Choroid plexus epithelial cell (primary cell): ENCODE measurements at places on chromosomes 4 and X.

GRCh38 chr4:114874321-114874720, 239.1 kb downstream of the NDST4 start:
- DNase-seq = no peak

GRCh38 chrX:152926923-152927322, 29.1 kb downstream of the ZNF185 start:
- DNase-seq = no peak

DNA sequence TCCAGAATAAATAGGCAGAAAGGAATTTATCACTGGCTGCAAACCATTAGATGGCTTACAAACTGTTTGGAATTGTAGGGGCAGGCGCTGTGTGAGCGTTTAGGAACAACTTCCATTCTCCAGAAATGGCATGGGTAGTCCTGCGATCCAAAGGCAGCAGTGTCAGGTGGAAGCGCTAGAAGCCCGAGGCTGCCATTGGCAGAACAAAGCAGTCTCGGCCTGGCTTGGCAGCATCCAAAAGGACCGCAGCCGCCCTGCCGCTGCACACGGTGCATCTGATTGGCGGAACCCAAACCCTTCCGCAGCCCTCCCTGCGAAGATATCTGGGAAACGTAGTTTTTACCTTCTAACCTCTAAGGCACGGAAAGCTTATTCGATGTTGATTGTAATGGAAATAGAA, 23.6 kb upstream of the YTHDC1 start:
- peak; percentile 83 for DNase-seq

GRCh38 chr4:93983140-93983539, 154.6 kb downstream of the ATOH1 start:
- no peak for DNase-seq

DNA sequence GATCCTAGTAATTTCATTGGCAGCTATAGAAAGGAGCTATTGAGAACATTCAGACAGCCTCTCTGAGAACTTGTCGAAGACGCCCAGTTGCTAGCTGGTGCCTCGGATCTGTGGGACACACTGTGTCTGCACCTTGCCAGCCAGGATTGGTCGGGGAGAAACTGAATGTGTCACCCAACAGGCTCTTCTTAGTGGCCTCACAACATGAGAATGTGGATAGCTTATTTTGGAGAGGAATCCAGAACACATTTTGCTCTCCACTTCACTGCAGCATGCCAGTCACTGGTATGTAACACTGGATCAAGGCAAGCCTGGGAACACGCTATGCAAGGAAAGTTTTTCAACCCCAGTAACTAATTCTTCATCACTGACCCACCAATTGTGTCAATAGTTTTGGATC, 89.5 kb upstream of the TRPC3 start:
- DNase-seq = no peak

GRCh38 chrX:1481636-1482529, 29.2 kb upstream of the ASMTL start:
- peak; percentile 97 for DNase-seq

DNA sequence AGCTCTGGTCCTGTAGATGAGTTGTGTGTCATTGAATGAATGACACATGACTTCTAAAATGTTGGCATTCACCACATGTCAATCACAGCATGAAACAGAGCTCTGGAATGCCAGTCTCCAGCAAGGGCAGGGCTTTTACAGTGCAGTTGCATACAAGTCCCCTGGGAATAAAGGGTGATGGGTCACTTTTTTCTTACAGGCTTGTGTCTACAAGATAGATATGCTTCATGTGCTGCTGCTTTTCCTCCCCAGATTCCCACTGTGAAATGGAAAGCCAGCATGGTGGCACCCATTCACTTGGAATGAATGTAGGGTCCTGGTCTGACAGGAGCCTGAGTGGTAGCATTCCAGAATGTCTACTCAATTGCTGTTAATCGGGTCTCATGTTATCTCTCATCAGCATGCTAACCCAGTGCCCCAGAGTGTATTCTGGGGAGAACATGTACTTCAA, 159.1 kb upstream of the KIT start:
- peak; percentile 59 for DNase-seq

- peak; percentile 28 for DNase-seq
Measured at GRCh38 chr4:151315212-151315886, 10.1 kb downstream of the SH3D19 start.

DNA sequence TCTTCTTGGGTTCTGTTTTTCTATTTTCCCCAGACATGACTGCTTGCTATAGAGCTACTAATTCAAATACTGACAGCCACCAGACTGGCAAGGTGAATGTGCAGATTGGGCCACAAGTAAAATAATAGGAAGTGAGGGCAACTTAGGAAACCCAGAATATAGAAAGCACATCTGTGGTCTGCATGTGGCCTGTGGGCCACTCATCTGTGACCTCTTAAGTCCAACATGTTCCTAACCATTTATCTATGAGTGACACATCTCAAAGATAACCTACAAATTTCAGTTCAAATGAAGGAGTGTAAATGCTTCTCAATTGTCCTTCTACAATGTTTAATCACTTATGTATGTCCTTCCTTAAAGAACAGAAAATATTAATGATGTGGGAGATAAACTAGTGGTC, 128.9 kb downstream of the REELD1 start:
- DNase-seq = no peak

GRCh38 chrX:147573266-147573665, 338.5 kb upstream of the FMR1 start:
- DNase-seq = no peak

GRCh38 chr4:26299254-26299882, 21.4 kb upstream of the RBPJ start:
- DNase-seq = peak; percentile 23

DNA sequence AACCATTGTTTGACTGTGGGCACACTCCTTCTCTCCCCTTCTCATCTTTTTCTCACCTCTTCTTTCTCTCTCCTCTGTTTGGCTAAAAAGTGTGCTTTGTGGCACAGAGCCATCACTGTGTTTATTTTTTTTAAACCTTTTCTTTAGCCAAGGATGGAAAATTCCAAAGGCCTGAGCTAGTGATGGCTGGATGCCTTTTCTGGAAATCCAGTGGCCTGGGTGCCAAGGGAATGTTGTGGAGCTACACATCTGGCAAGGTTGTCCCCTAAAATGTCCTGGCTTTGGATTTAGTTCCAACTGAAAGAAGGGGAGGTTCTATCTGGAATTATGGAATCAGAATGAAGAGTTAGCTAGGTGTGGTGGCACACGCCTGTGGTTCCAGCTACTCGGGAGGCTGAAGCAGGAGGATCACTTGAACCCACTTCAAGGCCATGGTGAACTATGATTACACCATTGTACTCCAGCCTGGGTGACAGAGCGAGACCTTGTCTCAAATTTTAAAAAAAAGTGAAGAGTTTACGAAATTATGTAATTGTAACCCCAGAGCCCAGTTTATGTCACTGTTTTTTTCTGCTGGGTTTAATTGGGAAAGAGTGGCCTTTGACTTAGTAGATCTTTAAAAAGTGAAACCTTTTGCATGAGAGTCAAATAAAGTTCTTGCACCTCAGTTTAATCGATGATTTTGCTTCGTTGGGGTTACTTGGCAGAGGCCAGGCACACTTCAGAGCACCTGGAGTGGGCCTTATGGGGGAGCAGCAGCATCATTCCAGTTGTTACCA, 17.7 kb downstream of the DOCK11 start:
- DNase-seq = no peak

- no peak for DNase-seq
Measured at GRCh38 chr4:94351319-94351718, 8.7 kb upstream of the HPGDS start.

DNA sequence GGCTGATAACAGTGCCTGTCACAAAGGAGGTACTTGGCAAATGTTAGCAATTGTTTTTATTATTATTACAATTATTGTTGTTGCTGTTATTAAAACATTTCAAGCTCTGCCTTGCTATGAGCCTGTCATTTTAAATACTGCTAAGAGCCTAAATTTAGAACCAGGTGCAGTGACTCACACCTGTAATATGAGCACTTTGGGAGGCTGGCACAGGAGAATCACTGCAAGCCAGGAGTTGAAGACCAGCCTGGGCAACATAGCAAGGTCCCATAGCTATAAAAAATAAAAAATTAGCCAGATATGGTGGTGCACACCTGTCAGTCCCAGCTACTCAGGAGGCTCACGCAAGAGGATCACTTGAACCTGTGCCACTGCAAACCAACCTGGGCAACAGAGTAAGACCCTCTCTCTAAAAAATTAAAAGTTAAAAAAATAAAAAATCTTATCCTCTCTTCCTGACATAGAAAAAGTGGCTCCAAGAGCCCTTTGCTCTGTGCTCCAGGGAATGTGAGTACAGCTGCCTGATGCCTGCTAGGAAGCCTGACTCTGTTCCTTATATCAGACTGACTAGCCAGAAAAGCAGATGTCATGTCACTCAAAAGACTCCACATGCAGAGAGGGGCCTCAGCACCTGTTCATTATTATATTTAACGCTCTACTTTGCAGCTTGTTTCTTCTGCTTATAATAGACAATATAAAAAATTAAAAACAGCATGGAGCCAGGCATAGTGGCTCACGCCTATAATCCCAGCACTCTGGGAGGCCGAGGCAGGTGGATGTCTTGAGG, 234.0 kb downstream of the OPHN1 start:
- DNase-seq = no peak

GRCh38 chrX:25175743-25176142, 160.0 kb upstream of the ARX start:
- no peak for DNase-seq

DNA sequence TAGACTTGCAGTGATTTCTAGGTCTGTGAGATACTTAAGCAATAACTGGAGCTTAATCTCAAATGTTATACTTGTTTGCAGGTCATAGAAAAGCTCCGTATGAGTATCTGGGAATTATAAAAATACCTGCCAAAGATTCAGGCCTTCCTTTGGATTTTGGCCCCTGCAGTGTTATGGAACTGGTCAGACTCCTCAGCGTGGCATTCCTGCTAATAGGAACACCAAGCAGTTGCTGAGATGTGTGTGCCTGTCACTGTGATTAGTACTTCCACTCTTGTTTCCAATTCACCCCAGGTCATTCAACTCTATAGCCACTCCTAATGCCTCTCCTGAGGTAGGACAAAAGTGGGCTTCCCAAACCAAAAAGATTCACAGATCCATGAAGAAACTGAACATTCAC, 7.8 kb upstream of the UGT2B7 start:
- DNase-seq = no peak

GRCh38 chr4:83083925-83084475, 30.5 kb downstream of the PLAC8 start:
- no peak for DNase-seq

DNA sequence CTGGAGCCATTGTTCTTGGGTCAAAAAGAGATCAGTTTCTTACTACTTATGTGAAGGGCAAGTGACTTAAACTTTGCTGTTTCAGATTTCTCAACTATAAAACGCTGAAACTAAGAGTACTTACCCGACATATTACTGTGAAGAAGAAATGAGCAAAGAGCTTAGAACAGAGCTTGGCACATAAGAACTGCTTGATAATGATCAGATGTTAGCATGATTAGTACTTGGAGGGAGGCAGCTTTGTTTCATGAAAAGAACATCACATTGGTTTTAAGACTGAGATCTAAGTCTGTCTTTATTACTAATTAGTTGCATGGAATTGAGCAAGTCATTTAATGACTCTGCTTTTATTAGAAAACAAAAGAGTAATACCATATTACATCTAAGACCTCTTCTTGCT, 169.1 kb downstream of the ARHGAP24 start:
- no peak for DNase-seq

- DNase-seq = no peak
Measured at GRCh38 chrX:102339312-102340298, 92.6 kb downstream of the NXF2 start.

DNA sequence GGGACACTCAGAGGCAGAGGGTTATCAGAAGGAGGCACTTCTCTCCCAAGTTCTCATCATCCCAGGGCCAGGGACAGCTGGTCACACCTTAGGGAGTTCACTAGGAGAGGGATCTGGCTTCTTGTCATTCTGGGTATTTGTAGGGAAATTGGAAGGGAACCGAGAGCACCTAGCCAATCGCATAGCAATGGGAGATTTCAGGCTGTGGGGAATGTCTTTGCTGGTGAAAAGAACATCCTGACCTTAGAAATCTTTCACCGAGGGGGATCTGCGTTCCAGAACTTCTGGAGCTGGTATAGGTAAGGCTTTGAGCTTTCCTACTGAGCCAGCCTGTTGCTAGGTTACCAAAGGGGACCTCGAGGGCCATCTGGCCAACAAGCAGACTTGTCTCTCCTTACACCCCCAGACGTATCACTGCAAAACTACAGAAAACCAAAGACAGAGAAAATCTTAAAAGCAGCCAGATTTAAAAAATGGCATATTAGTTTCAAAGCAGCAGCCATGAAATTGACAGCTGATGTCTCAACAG, 6.8 kb downstream of the HTT-AS start:
- DNase-seq = no peak

DNA sequence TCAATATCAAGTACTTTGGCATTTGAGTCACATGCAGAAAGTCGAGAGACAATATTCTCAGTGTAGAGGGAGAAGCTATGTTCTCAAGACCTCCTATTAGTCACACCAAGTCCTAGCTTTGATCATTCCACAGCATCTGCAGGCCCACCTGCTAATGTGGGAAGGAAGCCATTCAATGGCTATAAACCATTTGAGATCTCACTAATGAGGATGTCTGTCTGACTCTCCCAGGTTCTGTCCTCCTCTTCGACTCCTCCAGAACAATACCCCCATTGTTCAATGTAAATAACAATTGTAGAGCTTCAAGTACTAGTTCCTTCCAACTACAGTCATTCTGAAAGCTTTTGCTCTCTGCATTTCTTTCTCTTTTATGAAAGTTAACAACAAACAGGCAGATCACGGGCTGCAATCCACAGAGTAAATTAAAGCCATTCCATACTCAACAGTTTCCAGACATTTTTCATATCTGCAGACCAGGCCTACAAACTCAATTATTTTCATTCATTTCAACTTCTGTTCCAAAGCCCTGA, 140.2 kb upstream of the EDNRA start:
- DNase-seq = peak; percentile 36

DNA sequence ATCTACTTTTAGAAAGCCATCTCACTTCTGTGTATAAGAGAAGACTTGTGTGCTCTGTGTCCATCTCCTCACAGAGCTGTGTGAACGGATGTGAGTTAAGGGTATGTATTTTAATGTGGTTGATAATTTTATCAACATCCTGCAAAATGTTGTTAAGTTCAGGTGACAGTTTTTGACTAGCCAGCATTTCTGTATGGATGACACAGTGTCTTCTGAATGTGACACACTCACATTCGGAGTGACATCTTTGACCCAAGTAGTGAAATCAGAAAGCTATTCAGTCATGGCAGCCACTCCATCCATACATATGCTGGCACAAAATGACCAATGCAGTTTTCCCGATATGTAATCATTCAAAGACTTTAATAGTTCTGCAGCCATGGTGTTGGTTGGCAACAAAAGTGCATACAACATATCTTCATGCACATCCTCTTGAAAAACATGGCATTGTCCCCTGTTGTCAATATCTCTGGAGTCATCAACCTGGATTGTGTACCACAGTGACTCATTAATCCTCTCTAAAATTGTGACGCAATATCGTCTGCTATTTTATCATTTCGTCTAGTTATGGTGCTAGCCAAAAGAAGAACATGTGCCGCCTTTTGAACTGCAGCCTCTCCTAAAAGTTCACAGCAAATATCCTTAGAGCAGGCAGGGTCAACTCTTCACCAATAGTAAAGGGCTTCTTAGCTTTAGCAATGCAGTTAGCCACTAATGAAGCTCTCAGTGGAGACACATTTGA, 6.8 kb upstream of the FGF2 start:
- DNase-seq = peak; percentile 58
